LoVo (cell line): ENCODE measurements at places on chromosomes 11 and 22.

GRCh38 chr22:27990451-27990840 is 71.4 kb upstream of the PITPNB start:
- no peak for DNase-seq

GRCh38 chr11:71418643-71419042 is 29.6 kb downstream of the DHCR7 start:
- no peak for DNase-seq

DNA sequence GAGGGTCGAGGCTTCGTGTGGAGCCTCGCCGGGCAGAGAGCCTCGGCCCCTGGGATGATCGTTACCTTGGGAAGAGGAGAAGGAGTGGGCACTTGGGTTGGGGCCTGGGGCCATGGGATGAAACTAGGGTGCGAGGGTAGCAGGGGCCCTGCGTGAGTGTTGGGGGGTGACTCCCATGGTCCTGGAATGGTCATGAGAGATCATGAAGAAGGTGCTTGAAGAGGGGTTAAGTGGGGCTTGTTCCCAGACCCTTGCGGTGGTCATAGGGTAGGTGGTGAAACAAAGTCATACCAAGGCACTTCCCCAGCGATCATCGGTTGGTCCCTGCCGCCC is 284 bp downstream of the CCS start:
- DNase-seq = no peak

- DNase-seq = no peak
Observed at GRCh38 chr22:31233001-31233400, 20.9 kb downstream of the LIMK2 start.

GRCh38 chr22:32410459-32410858 is 1.6 kb downstream of the RTCB start:
- no peak for DNase-seq

DNA sequence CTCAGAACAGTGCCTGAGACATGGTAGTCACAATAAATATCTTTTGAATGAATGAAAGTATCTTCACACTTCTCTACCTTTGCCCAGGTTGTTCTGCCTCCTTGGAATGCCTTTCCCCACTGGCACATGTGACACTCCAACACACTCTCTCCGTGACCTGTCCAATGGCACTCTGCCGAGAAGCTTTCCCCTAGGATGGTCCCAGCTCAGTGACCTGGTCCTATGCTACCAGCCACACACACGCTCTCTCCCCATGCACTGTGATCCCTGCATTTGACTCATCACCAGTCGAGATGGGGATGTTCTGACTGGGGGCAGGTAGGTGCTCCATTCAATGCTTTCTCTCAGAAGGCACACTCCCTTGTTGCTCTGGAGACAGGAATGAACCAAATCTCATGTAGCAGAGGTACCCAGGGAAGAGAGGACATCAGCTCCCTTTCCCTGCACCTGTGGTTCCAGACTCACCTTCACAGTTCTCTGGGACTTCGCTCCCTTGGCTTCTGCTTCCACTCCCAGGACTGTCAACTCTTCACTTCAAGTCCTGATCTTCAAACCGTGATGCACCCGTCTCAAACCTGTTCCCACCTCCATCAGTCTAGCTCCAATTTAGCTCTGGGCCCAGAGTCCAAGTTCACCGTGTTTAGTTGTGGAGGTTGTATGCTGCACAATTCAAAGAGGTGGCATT is 30.7 kb upstream of the LMO1 start:
- no peak for DNase-seq
